Activated CD8-positive, alpha-beta memory T cell treated with anti-CD3 and anti-CD28 coated beads, Interleukin-2, amount 10 ng/mL, durations not matched to agents 7 days and 5 days (primary cell): ENCODE measurements at places on chromosomes 3 and 15. TPM values are rescaled to one million over a fixed set of nuclear protein-coding genes. Genes with fewer than 3 reads are reported as not detected.

Gene CACNA2D2
- 0.56 TPM for total RNA-seq

DNA sequence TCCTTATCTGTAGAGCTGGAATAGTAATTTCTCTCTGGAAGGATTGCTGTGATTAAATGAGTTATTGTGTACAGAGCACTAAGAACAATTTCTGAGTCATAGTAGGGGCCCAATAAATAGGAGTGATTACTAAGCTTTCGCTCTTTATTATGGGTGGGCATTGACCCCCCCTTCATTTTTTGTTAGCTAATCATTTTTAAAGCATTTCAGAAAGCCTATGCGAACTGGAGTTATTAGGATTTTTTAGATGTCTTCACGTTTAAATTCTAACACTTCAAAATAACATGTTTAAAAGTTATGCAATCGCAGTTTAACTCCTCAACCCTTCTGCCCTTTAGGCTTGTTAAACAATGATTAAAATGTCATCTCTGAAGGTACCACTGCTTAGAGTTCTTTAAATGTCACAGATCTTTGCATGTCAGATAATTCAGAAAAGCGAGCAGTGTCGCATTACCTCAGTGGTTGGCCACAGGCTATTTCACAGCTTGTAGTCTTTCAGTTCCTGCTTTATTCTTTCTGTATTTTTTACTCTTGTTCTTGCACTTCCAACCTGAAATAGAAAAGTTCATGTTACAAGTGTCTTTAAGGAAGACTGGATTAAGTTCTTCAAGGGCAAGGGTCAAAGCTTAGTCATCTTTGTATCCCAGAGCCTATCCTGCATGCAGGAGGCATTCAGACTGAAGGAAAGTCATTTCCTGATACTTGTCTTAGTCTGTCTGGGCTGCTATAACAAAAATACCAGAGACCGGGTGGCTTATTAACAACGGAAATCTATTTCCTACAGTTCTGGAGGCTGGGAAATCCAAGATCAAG, 102.9 kb downstream of the FNDC3B start:
- no peak overlapping the region for H3K4me3 ChIP-seq
- no peak for DNase-seq
- H3K4me1 ChIP-seq: peaks cover 62% of the 10 kb centered on the region
- peak overlapping the region; percentile 18 for H3K27ac ChIP-seq
- peaks cover 4% of the 10 kb centered on the region for H3K36me3 ChIP-seq

GRCh38 chr15:38554354-38554753, 10.3 kb downstream of the RASGRP1 start:
- peaks cover 85% of the 10 kb centered on the region for H3K4me1 ChIP-seq
- no peak overlapping the region for H3K4me3 ChIP-seq
- no peaks in the 10 kb centered on the region for H3K27me3 ChIP-seq
- peak overlapping the region; percentile 77 for H3K27ac ChIP-seq
- peaks cover 82% of the 10 kb centered on the region for H3K36me3 ChIP-seq

- no peak for DNase-seq
- no peak overlapping the region for H3K27ac ChIP-seq
- peak overlapping the region; percentile 60 for H3K4me3 ChIP-seq
- H3K27me3 ChIP-seq: peaks cover 76% of the 10 kb centered on the region
- no peaks in the 10 kb centered on the region for H3K36me3 ChIP-seq
These were observed 31.3 kb upstream of the ST3GAL6 start for GRCh38 chr3:98731720-98732285.

DNA sequence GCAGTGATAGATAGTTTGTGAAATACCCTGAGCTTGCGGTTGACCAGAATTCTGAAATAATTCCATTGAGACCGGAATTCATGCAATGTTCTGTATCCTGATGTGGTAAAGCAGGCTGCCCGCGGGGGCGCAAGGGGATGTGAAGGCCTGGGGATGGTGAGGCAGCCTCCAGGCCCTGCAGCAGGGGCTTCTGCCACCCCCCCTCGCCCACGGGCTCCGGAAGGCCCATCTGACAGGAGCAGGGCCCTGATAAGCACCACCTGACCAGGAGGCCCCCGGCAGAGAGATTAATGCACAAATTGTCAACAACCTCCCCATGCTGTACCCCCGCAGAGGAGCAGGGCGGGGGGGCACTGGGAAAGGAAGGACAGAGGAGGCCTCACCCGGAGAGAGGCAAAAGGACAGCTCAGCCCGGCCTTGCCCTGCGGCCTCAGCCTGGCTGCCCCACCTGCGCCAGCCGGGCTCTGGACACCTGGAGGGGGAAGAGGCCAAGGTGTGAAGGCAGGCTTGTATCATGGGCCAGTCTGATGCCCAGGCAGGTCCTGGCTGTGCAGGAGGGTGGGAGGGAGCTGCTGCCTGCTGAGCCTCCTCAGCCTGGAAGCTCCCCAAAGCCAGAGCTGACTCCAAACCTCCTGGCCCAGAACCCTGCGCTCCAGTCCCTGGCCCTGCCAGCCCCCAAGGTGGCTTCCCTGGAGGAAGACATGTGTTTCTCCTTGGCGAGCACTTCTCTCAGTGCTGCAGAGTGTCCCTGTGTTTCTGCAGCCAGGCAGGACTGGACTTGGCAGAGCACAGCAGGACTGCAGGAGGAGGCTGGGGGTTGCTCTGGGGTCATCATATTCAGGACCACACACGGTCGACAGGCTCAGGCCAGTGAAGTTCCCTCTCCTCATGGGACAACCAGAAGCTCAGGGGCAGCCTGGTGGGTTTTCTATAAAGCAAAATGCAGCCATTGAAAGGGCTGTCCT, 46.5 kb downstream of the RPN1 start:
- H3K36me3 ChIP-seq: no peaks in the 10 kb centered on the region
- H3K4me1 ChIP-seq: peaks cover 2% of the 10 kb centered on the region
- H3K27me3 ChIP-seq: no peaks in the 10 kb centered on the region

Gene ISL2
- 2.4 TPM for total RNA-seq

GRCh38 chr15:69583626-69584025, 131.0 kb downstream of the RPLP1 start:
- H3K4me1 ChIP-seq: peaks cover 13% of the 10 kb centered on the region
- no peak overlapping the region for H3K4me3 ChIP-seq
- DNase-seq: no peak
- no peak overlapping the region for H3K27ac ChIP-seq
- peaks cover 2% of the 10 kb centered on the region for H3K27me3 ChIP-seq
- H3K36me3 ChIP-seq: no peaks in the 10 kb centered on the region

DNA sequence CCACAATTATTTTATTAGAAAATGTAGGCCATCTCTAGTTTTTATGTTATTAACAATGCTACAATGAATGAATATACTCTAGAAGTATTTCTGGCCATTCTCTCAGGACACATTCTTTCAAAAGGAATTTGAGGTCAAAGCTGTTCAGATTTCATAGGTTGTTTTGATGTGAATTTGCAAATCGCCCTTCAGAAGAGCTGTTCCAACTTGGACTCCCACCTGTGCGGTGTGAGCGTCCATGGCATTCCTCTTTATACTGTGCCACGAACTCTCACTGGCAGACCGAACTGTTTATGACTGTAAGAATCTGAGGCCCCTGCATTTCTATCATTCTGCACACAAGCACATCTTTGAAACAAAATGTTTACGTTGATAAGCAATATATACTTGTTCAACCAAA, 18.6 kb upstream of the SLC24A5 start:
- no peaks in the 10 kb centered on the region for H3K4me1 ChIP-seq
- peaks cover 22% of the 10 kb centered on the region for H3K27me3 ChIP-seq
- H3K36me3 ChIP-seq: no peaks in the 10 kb centered on the region
- no peak overlapping the region for H3K27ac ChIP-seq
- no peak overlapping the region for H3K4me3 ChIP-seq
- no peak for DNase-seq

DNA sequence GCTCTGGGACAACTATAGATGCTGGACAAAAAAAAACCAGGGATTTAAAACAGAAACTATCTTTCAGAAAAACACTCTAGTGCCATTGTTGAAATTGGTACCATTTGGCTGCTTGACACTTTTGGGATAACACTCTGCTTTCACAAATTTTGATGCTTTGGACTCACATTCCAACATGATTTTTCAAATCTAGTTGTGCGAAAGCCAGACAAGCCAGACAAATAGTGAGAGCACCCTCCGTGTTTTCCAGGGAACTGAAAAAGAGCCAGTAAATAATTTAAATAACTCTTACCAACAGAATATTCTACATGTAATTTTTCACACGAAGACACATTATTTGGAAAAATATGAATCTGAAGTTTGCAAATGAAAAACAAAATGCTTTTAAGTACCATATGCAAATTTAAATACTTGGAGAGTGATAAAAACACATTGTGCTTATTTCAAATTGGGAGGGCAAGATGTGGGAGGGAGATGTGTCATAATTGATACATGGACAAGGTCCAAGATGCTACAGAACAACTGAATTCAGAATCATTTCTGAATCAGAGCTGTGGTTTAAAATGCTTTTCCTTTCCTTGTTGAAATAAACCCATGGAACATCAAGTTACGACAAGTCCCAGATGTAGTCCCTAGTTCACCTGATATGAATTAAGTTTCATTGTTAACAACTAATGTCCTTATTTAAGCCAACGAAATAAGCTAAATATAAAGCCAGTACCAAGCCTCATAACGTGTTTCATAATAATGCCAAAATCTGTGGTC, 144.2 kb upstream of the SOX2 start:
- DNase-seq: no peak
- H3K36me3 ChIP-seq: no peaks in the 10 kb centered on the region
- no peak overlapping the region for H3K4me3 ChIP-seq
- H3K4me1 ChIP-seq: no peaks in the 10 kb centered on the region
- H3K27ac ChIP-seq: no peak overlapping the region
- H3K27me3 ChIP-seq: no peaks in the 10 kb centered on the region

DNA sequence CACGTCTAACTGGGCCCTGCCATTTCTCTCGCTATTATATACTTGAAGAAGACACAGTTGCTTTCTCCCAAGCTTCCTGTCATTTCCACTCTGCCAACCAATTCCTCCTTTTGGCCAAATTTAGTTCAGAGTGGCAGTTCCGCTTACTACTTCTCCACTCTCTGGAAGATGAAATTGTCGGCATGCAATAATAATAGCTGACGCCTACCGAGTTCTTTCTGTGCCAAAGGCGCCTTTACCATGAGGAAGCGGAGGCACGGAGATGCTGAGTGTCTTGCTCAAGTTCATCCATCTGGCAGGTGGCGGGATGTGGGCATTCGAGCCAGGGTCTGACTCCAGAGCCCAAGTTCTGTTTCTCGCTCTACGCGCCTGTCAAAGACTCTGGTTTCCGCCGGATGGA, 14.6 kb upstream of the NRROS start:
- H3K4me3 ChIP-seq: peak overlapping the region; percentile 41
- peaks cover 8% of the 10 kb centered on the region for H3K36me3 ChIP-seq

GRCh38 chr3:48018841-48019240, 2.6 kb upstream of the MAP4 start:
- H3K36me3 ChIP-seq: no peaks in the 10 kb centered on the region
- peaks cover 27% of the 10 kb centered on the region for H3K4me1 ChIP-seq
- DNase-seq: no peak
- H3K4me3 ChIP-seq: no peak overlapping the region
- no peaks in the 10 kb centered on the region for H3K27me3 ChIP-seq

Gene SLC28A2
- total RNA-seq: not detected

Gene CASR
- not detected for total RNA-seq

Gene BTBD1
- total RNA-seq: 73.2 TPM

DNA sequence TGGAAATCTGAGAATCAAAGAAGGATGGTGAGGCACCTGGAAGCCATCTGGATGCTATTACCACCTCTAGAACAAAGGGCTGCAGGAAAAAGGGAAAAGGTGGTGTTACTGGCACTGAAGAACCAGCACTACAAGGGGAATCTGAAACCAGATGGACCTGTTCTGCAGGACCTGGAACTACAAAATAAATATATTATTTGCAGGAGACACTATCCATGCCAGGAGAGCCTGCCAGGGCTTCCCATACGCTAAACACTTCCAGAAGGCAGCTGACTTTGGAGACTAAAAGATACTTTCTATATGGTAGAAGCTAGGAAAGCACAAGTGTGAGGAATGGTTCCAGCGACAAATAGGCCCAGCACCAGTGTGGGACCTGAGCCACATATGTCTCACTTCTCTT, 83.4 kb upstream of the POU1F1 start:
- no peaks in the 10 kb centered on the region for H3K36me3 ChIP-seq
- H3K4me3 ChIP-seq: no peak overlapping the region
- no peak overlapping the region for H3K27ac ChIP-seq
- H3K27me3 ChIP-seq: peaks cover 8% of the 10 kb centered on the region

GRCh38 chr3:87324609-87325008, 48.2 kb upstream of the POU1F1 start:
- no peaks in the 10 kb centered on the region for H3K36me3 ChIP-seq
- DNase-seq: no peak
- peaks cover 15% of the 10 kb centered on the region for H3K27me3 ChIP-seq
- no peak overlapping the region for H3K4me3 ChIP-seq
- no peak overlapping the region for H3K27ac ChIP-seq

GRCh38 chr3:56318891-56319290, 149.4 kb downstream of the ERC2 start:
- no peaks in the 10 kb centered on the region for H3K4me1 ChIP-seq
- no peak overlapping the region for H3K4me3 ChIP-seq
- no peak overlapping the region for H3K27ac ChIP-seq
- H3K27me3 ChIP-seq: peaks cover 4% of the 10 kb centered on the region
- DNase-seq: no peak

- DNase-seq: peak; percentile 70
- no peaks in the 10 kb centered on the region for H3K27me3 ChIP-seq
- H3K27ac ChIP-seq: peak overlapping the region; percentile 96
- peaks cover 36% of the 10 kb centered on the region for H3K4me1 ChIP-seq
These were observed 10.9 kb downstream of the GNB5 start for GRCh38 chr15:52180196-52180835.

- DNase-seq: no peak
- peaks cover 14% of the 10 kb centered on the region for H3K4me1 ChIP-seq
- H3K27me3 ChIP-seq: peaks cover 2% of the 10 kb centered on the region
- no peak overlapping the region for H3K27ac ChIP-seq
- no peaks in the 10 kb centered on the region for H3K36me3 ChIP-seq
- H3K4me3 ChIP-seq: no peak overlapping the region
These were observed 44.3 kb upstream of the MRPS22 start for GRCh38 chr3:139299261-139300132.

- no peaks in the 10 kb centered on the region for H3K36me3 ChIP-seq
- no peak for DNase-seq
- no peak overlapping the region for H3K27ac ChIP-seq
- no peaks in the 10 kb centered on the region for H3K4me1 ChIP-seq
- H3K4me3 ChIP-seq: no peak overlapping the region
These were observed 30.7 kb upstream of the EIF1B start for GRCh38 chr3:40278791-40279190.

DNA sequence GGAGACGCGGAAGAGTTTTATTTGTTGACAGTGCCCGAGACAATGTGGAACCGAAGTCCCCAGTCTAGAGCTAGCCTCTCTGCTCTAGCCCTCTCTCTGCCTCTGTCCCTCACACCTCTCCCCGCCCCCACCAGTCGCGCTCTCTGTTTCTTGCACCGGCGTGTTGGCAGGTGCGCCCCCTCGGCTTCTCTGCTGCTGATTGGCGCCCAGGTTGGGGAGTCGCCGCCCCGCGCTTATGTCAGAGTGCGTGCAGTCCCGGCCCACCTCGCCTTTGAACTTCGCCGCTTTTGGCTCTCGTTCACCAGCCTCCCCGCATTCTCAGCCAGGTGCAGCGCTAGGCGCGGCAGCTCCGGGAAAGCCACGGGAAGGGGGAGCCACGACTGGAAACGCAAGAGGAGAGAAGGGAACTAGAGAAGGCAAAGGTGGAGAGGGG, at the start of gene SOX14:
Gene SOX14, plus strand, starts transcription at position 315 of the 433 bp plus-strand sequence. CDS start 470 bp downstream, outside the sequence.
- peaks cover 2% of the 10 kb centered on the region for H3K36me3 ChIP-seq
- no peak within 1 kb of the TSS for H3K4me3 ChIP-seq
- no peak for DNase-seq
- peak within 1 kb of the TSS; percentile 28 for H3K27ac ChIP-seq

GRCh38 chr15:42832576-42832975, 88.0 kb downstream of the TTBK2 start:
- H3K4me1 ChIP-seq: no peaks in the 10 kb centered on the region
- DNase-seq: no peak
- H3K36me3 ChIP-seq: no peaks in the 10 kb centered on the region
- no peak overlapping the region for H3K27ac ChIP-seq
- H3K4me3 ChIP-seq: no peak overlapping the region
- H3K27me3 ChIP-seq: no peaks in the 10 kb centered on the region

Gene GOLGA8M
- total RNA-seq: 4.4 TPM
